ENCODE measurements at places on chromosomes 7 and 10.

- DNase-seq = no peak
Measured at GRCh38 chr10:50579491-50580261, 44.1 kb downstream of the SGMS1 start.

DNA sequence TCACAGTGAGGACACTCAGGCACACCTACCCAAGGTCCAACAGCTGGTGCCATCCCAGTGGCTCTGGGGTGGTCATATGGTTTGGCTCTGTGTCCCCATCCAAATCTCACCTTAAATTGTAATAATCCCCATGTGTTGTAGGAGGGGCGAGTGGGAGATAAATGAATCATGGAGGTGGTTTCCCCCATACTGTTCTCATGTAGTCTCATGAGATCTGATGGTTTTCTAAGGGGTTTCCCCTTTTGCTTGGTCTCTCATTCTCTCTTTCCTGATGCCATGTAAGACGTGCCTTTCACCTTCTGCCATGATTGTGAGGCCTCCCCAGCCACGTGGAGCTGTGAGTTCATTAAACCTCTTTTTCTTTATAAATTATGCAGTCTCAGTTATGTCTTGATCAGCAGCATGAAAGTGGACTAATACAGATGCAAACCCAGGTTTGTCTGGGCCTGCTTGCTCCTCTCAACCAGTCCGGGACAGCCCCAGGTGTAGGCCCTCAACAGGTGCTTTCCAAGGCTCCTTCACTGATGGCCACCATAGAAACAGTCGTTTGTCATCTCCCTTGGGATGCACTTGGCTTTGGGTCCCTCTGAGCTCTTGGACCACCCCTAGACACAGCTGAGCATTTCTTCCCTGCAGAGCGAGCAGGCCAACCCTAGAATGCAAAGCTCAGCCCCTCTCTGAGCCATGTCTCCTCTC, 101.3 kb upstream of the CTBP2 start:
- DNase-seq = no peak

DNA sequence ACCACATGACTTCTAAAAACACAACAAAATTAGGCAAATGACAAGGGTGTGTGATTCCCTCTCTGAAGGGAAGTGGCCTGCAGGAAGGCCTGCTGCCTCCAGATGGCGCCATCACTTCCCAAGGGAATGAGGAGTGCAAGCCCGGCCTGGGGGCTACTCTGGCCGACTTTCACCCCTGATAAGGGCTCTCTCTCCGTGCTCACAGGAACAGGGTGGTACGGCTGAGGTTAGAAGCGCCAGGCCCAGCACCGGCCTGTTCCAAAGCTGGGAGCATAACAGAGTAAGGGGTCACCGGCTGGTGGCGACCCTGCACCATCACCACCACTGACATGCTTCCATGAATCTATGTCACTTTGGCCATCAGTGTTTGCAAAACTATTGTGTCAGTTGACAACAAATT, 13.1 kb downstream of the RBP3 start:
- peak; percentile 29 for DNase-seq

GRCh38 chr10:127963136-127963535, 56.2 kb downstream of the PTPRE start:
- no peak for DNase-seq

- DNase-seq = no peak
Measured at GRCh38 chr7:87935384-87935706, 1.3 kb downstream of the ADAM22 start.

DNA sequence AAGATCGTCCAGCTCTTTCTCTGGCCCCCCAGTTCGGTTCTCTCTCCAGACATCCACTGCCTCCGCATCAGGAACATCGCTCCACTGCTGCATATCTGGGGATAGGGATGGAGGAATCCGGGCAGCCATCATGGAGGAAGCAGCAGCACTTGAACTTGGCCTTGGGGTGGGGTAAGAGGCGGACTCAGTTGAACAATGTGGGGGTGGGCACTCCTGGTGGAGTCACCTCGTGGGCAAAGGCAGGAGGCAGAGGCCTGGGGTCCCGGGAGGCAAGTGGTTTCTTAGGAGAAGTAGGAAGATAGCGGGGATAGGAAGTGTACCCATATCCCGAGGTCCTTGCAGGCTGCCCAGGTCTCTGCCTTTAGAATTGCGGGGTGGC, 98.3 kb downstream of the CHST15 start:
- DNase-seq = no peak

- no peak for DNase-seq
Measured at GRCh38 chr10:115659616-115660015, 566.5 kb downstream of the ATRNL1 start.

- no peak for DNase-seq
Measured at GRCh38 chr7:44977304-44977958, 1.4 kb downstream of the MYO1G start.

GRCh38 chr7:26160896-26161295, 8.9 kb downstream of the NFE2L3 start:
- no peak for DNase-seq

- DNase-seq = no peak
Measured at GRCh38 chr10:68180490-68180889, 51.4 kb downstream of the ATOH7 start.

- no peak for DNase-seq
Measured at GRCh38 chr10:58797356-58797755, 284.7 kb downstream of the BICC1 start.

DNA sequence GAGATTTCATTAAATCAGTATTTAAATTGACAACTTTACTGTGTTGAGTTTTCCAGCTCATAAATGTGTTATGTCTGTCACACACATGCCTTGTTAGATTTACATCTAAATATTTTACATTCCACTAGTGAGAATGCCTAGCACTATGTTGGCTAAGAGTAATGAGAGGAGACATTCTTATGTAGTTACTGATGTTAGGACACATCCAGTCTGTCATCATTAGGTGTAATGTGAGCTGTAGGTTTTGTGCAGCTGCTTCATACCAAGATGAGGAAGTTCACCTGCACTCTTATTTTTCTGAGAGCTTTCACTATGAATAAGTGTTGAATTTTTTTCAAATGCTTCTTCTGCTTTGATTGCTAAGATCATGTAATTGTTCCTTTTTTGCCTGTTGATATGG, 218.0 kb upstream of the IGFBP3 start:
- peak; percentile 67 for DNase-seq

DNA sequence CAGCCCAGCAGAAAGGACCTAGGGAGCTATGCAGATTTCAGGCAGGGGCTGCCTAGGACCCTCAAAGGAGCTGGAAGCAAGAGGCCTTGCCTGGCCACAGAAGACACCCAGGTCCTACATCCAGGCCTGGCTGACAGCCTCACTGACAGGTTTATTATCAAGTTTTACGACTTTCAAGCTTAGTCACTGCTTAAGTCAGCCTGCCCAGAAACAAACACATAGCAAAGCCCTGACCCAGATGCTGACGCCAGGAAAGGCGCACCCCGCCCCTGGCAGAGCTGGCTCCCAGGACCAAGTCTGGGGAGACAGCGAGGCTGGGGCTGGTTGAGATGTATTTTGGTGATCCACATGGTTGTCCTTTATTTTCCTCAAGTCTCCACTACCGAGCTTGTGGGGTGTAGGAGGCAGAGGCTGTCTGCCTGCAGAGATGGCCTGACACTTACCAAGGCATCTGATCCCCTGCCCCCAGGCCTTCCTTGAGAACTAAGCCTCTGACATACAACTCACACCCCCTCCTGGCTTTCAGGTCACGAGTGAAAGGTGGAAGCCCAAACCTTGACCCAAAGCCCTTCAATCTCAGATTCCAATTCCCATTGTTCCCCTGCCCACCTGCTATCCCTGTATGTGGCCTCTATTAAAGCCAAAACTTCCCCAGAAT, 80.7 kb upstream of the EMX2 start:
- DNase-seq = peak; percentile 92

DNA sequence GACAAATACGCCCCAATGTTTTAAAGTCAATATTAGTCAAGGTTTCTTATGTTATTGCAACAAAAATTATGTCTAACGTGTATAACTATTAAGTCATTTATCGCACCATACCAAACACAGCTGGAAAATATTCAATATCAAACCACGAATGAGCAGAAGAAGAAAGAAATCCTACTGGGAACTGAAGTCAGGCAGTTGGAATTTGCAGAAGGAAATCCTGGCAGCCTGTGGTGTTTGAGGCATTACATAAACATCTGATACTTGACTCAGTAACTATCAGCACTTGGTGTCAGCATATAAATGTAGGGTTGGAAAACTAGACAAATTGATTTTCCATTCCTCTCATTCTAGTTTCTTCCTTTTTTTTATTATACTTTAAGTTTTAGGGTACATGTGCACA, 83.4 kb upstream of the NUPR2 start:
- DNase-seq = peak; percentile 2

Measured in fibroblast of the aortic adventitia (primary cell).